Heart right ventricle (tissue), 16 donors: ENCODE measurements at places on chromosomes 16 and 17.

GRCh38 chr17:80765241-80765961 lies 220.8 kb downstream of the RPTOR start:
- H3K36me3 ChIP-seq = peaks cover 2% of the 10 kb centered on the region
- no peaks in the 10 kb centered on the region for H3K4me1 ChIP-seq
- H3K4me3 ChIP-seq = no peak overlapping the region
- H3K27me3 ChIP-seq = no peaks in the 10 kb centered on the region

DNA sequence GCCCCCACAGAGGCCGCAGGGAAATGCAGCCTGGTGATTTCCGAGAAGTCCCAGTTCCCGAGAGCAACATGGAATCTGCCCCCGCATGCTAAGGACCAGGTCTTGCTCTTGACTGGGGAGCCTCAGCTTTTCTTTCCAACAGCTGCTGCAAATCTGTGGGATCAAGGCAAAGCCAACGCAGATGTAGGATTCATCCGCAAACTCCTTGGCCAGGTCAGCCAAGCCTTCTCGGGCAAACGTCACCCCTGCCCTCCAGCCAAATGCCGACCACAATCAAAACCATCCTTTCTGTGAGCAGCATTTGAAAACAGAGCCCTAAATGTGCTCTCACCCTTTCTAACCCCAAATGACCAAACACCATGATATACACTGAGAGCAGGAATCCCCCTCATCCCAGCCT lies 54.0 kb downstream of the MRM3 start:
- no peaks in the 10 kb centered on the region for H3K27me3 ChIP-seq
- no peaks in the 10 kb centered on the region for H3K36me3 ChIP-seq
- peak; percentile 15 for DNase-seq
- H3K27ac ChIP-seq = no peak overlapping the region

- no peak overlapping the region for H3K27ac ChIP-seq
- H3K27me3 ChIP-seq = no peaks in the 10 kb centered on the region
- H3K36me3 ChIP-seq = no peaks in the 10 kb centered on the region
- no peaks in the 10 kb centered on the region for H3K4me1 ChIP-seq
- H3K4me3 ChIP-seq = no peak overlapping the region
- DNase-seq = no peak
Measured at GRCh38 chr17:41339571-41340172, 11.0 kb downstream of the KRT33A start.

DNA sequence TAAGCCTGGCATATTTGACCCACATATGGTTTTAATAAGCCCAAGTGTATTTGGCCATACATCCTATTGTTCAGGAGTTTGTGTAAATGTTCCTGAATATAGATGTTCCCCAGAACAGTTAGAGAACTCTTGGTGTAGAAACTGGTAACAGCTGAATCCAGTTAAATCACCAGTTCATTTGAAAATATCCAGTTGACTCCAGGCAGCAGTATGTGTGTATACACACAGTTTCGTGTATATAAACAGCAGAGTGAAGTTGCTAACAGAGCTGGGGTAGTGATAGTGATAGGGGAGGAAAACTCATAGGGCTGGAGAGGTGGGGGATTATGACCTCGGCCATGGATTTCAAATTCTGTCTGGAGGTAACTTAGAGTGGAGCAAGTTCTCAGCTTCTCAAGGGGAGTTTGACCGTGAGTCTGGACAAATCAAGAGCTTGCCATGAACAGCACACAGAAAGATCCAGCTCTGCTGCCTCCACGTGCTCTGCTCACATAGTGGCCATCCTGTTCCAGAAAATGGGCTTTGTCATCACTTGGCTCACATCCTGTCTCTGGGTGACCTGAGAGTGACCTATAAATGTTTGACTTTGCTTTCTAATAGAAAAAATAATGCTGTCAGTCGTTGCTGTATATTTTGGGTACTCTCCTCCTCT lies 30.6 kb upstream of the MMD start:
- H3K27ac ChIP-seq = peak overlapping the region; percentile 60
- H3K4me1 ChIP-seq = peaks cover 10% of the 10 kb centered on the region
- no peak overlapping the region for H3K4me3 ChIP-seq
- DNase-seq = peak; percentile 44
- no peaks in the 10 kb centered on the region for H3K36me3 ChIP-seq
- no peaks in the 10 kb centered on the region for H3K27me3 ChIP-seq

DNA sequence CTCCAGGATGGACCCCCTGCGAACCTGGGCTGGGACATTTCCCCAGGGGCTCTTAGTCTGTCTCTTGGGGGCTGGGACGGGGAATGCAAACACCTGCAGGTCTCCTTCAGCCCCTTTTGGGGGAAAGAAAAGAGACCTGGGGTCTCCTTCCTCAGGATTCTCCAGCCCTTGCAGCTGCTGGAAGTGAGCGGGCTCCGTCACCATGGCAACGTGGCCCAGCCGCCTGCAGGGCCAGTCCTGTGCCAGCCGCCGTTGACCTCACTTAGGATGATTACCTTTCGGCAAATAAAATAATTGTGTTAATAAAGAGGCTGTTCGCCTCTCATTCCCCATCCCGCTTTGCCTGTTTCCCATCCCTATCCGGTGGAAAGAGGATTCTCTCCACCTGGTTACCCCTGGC lies 25.7 kb downstream of the MRM1 start:
- DNase-seq = no peak
- H3K4me3 ChIP-seq = no peak overlapping the region
- H3K27me3 ChIP-seq = peaks cover 2% of the 10 kb centered on the region
- no peaks in the 10 kb centered on the region for H3K36me3 ChIP-seq
- H3K27ac ChIP-seq = no peak overlapping the region

- peaks cover 24% of the 10 kb centered on the region for H3K36me3 ChIP-seq
- H3K27ac ChIP-seq = no peak overlapping the region
- peaks cover 11% of the 10 kb centered on the region for H3K4me1 ChIP-seq
- H3K27me3 ChIP-seq = no peaks in the 10 kb centered on the region
- H3K4me3 ChIP-seq = no peak overlapping the region
Measured at GRCh38 chr17:2693561-2694380, 17.8 kb downstream of the CLUH start.

GRCh38 chr17:45114117-45114932 lies 18.0 kb downstream of the PLCD3 start:
- no peak overlapping the region for H3K4me3 ChIP-seq
- no peak for DNase-seq
- no peak overlapping the region for H3K27ac ChIP-seq
- peaks cover 17% of the 10 kb centered on the region for H3K4me1 ChIP-seq
- no peaks in the 10 kb centered on the region for H3K27me3 ChIP-seq

GRCh38 chr17:78322327-78322857 lies 37.5 kb downstream of the SOCS3 start:
- H3K36me3 ChIP-seq = no peaks in the 10 kb centered on the region
- no peak for DNase-seq
- peaks cover 26% of the 10 kb centered on the region for H3K4me1 ChIP-seq
- H3K4me3 ChIP-seq = no peak overlapping the region
- no peaks in the 10 kb centered on the region for H3K27me3 ChIP-seq

DNA sequence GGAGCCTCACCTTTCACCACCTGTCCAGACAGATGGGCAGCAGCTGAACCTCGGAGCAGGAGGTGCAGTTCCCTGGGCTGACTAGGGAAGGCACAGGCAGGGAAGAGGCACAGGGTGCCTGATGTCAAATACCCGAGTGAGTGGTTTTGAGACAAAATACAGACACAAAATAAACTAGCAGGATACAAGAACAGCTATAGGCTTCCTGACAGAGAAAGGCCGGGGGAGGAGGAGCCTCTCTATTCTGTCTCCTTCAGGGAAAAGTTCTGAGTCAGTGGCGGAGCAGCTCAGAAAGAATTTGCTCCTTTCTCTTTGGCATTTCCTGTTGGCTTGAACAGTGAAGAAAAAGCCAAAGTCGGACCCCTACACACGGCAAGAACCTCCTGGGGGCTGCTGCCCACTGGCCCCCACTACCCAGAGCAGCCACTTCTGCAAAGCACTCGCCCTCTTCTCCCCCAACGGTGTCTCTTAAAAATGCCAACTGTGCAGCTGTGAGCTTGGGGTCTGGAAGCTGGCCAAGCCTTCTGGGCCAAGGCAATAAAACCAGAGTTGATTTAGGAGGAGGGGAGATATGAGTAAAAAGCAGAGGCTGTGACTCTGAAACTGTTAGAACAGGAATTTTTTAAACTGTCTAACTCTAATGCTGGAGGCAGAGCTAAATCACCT lies 14.4 kb upstream of the FAAP100 start:
- H3K27ac ChIP-seq = peak overlapping the region; percentile 90
- peaks cover 52% of the 10 kb centered on the region for H3K36me3 ChIP-seq
- DNase-seq = peak; percentile 58

DNA sequence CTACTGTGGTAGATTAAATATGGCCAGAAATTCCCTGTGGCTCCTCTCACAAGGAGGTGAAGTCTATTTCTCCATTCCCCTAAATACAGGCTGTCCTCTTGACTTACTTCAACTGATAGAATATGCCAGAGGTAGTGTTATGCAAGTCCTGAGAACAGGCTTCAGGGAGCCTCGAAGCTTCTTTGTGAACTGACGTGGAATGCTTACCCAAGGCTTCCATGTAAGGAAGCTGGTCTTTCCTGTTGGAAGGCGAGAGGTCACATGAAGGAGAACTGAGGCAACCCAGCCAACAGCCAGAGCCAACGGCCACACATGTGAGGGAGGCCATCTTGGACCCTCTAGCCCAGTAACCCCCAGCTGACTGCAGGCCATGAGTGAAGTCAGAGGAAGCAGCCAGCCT lies 267.9 kb downstream of the MRTFB start:
- DNase-seq = no peak
- H3K27me3 ChIP-seq = no peaks in the 10 kb centered on the region
- no peaks in the 10 kb centered on the region for H3K36me3 ChIP-seq
- H3K27ac ChIP-seq = no peak overlapping the region
- H3K4me1 ChIP-seq = no peaks in the 10 kb centered on the region

DNA sequence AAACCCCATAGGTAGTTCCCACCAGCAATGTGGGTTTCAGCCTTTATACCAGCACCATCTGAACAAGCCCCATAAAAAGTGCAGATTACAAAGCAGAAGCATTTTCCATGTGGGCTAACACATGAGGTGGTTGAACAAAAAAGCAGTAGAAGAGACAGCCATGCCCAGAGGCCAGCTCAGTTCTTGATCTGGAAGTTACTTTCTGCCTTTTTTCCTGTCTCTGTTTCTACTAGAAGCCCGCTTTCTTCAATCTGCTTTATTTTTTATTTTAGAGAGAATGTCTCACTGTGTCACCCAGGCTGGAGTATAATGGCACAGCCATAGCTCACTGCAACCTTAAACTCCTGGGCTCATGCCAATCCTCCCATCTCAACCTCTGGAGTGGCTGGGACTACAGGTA lies 31.5 kb upstream of the APOH start:
- no peak for DNase-seq
- H3K4me3 ChIP-seq = no peak overlapping the region
- no peaks in the 10 kb centered on the region for H3K27me3 ChIP-seq

- H3K4me1 ChIP-seq = no peaks in the 10 kb centered on the region
- H3K4me3 ChIP-seq = no peak overlapping the region
- H3K36me3 ChIP-seq = no peaks in the 10 kb centered on the region
- H3K27me3 ChIP-seq = no peaks in the 10 kb centered on the region
- DNase-seq = no peak
- no peak overlapping the region for H3K27ac ChIP-seq
Measured at GRCh38 chr17:61570118-61570517, 20.9 kb downstream of the NACA2 start.

DNA sequence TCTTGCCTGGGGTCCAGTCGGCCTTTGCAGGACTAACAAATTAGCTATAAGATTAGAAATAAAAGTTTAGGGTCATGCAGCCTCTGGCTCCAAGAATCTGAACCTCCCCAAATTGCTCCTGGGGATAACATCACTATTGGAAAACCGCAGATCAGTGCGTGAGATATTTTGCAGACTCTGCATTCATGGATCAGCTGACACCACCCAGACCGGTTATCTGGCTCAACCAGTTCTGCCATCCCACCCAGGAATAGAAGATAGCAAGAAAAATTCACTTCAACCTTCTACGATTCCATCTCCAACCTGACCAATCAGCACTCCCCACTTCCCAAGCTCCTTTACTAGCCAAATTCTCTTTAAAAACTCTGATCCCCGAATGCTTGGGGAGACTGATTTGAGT lies 4.3 kb upstream of the PGS1 start:
- peak overlapping the region; percentile 51 for H3K27ac ChIP-seq
- H3K4me3 ChIP-seq = no peak overlapping the region
- H3K36me3 ChIP-seq = no peaks in the 10 kb centered on the region
- peaks cover 1% of the 10 kb centered on the region for H3K4me1 ChIP-seq
- no peaks in the 10 kb centered on the region for H3K27me3 ChIP-seq

DNA sequence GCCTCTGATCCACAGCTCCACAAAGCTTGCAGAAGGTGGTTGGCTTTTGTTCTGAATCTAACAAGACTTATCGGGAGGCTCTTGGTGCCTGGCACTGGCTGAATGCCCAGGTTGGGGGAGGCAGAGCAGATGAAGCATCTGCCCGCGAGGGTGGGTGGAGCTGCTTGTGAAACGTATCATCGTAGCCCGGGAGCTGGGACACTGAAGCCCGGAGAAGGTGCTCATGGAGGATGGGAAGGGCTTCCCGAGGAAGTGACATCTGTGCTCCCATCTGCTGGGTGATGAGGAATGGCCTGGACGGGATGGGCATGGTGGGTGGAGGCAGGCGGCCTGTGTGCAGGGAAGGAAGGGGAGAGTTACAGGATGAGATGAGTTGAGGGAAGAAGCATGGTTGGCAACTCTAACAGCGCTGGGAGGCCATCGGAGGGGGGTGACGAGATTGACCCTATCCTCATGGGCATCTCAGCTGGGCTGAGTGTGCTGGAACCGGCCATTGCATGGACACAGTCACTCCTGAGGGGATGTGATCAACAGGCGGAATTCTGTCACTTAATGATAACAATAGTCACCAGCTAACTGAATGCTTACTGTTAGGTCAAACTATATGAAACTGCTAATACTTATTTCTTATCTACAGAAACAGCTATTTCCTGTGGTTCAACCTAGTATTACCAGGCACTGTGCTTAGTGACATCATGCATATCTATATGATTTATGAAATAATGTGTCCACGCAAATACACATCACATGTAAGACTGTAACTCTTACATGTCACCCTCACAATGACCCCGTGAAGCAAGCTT lies 102.7 kb downstream of the ABCC6 start:
- peak; percentile 66 for DNase-seq
- no peak overlapping the region for H3K4me3 ChIP-seq
- peaks cover 13% of the 10 kb centered on the region for H3K4me1 ChIP-seq
- H3K27ac ChIP-seq = peak overlapping the region; percentile 26
